ENCODE measurements at places on chromosomes 5 and 9. TPM values are rescaled to one million over a fixed set of nuclear protein-coding genes. Genes with fewer than 3 reads are reported as not detected.

IFNA13 gene
- not detected for total RNA-seq

LCN1 gene
- not detected for total RNA-seq

GARNL3 gene
- 10.4 TPM for total RNA-seq

DNA sequence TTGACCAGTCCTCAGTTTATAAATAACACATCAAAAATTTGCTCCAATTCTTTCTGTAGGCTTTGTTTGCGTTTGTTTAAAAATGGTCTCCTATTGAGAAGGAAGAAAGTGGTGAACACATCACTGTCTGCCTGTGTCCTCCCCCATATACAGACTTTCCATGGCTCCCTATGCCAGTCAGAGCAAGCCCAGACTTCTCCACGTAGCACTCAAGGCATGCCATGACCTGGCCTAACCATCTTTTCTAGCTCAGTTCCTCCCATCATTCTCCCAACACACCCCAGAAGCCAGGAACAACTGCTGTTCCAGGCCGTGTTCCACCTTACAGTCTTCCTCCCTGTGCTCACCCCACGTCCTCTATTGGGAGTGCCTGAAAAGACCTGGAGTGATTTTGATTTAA is 129.6 kb upstream of the ZNF618 start:
- DNase-seq = no peak

DNA sequence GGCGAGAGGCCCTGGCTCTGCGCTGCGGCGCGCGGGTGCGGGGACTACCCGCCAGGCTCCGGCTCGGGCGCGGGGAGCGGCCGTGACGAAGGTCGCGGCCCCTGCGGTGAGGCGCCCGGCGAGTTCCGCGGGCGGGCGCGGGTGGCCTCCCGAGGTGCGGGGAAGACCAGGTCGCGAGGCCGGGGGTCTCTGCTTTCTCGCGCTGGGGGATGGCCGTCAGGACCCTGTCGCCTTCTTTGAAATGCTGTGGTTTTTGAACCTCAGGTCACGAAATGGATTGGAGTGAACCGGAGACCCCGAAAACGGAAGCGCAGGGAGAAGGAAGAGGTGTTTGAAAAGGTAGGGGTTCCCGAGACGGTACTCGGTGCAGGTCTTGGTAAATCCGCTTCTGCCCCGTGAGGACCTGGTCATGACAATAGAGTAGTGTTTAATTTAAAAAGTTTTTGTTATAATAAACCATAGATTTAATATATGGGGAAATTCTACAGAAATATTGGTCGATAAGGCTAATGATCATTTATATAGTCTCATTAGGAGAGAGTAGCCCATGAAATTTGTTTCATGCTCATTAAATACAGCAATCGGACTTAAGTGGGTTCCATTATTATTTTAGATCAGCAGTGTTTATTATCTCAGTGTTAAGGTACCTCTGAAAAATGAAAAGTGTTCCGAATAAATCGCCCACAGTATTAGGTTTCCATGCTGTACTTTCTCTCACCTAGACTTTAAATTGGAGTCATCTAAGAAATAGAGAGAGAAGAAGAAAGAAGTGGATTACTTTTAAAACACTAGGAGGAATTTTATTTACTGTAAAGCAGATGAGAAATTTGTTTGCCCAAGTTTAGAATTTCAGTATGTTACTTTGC is 279.0 kb downstream of the AOPEP start:
- DNase-seq = no peak

- DNase-seq = no peak
Observed at GRCh38 chr5:61790678-61791077, 458.6 kb downstream of the ZSWIM6 start.

GRCh38 chr5:72452515-72453245 is 54.5 kb downstream of the ZNF366 start:
- no peak for DNase-seq

- DNase-seq = no peak
Observed at GRCh38 chr9:125995006-125995405, 247.8 kb downstream of the PBX3 start.

DNA sequence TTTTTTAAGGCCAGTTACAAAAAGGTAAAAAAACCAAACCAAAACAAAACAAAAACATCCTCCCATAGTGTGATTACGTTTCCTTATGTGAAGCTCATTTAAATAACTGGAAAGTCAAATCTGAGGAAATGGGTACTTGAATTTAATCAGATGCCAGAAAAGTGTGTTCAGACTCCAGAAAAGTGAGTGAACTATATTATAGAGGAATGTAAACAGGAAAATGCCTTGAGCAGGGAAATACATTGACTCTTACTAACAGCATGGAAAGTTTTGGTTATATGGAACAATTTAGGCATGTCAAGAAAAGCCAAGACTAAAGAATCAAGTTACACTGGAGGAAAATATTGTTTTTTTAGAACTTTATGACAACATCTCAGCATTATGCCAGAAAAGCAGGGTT is 37.8 kb upstream of the RNF20 start:
- DNase-seq = no peak

B4GALT1 gene
- 44.5 TPM for total RNA-seq

GRCh38 chr5:123089914-123090660 is 1.0 kb downstream of the PRDM6 start:
- no peak for DNase-seq

SPINK1 gene
- total RNA-seq = 3.8 TPM

GRCh38 chr9:113516840-113517577 is 53.5 kb downstream of the RGS3 start:
- no peak for DNase-seq

IL9 gene
- total RNA-seq = not detected

DNA sequence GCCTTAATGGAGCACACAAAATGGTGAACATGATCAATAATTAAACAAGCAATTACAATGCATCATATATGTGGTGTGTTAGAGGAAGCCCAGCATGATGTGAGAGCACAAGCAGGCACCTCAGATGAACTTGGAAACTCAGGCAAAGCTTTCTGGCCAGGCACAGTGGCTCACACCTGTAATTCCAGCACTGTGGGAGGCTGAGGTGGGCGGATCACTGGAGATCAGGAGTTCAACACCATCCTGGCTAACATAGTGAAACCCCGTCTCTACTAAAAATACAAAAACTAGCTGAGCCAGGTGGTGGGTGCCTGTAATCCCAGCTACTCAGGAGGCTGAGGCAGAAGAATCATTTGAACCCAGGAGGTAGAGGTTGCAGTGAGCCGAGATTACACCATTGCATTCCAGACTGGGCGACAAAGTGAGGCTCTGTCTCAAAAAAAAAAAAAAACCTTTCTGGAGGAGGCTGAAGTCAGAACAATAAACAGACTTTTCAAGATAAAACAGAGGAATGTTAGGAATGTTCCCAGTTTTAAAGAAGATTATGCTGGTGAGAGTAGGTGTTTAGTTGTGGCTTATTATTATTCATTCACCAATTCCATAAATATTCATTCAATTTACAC is 159.4 kb downstream of the CEMIP2 start:
- DNase-seq = no peak

- no peak for DNase-seq
Observed at GRCh38 chr5:102762562-102763227, 7.6 kb downstream of the PAM start.

DNA sequence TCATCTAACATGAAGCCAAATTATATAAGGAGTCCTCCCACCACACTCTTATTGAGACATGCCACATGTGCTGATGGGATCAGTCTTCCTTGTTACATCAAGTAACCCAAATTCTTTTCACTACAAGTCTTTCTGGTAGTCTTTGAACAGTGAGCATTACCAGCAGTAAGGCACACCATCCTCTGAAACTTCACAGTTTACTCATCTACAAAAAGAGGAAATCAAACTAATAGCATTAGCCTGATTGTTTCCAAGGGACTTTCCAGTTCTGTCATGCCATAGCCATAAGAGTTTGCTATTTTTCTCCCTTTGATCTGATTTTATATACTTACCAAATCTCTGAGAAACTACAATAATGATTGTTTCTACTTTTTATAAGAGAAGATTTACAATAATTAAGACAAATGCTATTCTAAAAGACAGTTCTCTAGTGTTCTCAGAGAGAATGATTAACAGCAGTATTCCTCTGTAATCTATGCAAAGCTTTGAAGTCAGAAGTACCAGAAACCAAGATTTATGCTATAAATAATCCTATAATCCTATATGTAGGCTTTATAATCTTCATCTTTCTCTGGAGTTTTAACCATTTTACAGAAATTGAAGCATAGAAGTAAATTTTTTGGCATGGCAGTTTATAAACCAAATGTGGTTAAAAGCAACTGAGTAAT is 166.2 kb upstream of the ACO1 start:
- DNase-seq = no peak

DNA sequence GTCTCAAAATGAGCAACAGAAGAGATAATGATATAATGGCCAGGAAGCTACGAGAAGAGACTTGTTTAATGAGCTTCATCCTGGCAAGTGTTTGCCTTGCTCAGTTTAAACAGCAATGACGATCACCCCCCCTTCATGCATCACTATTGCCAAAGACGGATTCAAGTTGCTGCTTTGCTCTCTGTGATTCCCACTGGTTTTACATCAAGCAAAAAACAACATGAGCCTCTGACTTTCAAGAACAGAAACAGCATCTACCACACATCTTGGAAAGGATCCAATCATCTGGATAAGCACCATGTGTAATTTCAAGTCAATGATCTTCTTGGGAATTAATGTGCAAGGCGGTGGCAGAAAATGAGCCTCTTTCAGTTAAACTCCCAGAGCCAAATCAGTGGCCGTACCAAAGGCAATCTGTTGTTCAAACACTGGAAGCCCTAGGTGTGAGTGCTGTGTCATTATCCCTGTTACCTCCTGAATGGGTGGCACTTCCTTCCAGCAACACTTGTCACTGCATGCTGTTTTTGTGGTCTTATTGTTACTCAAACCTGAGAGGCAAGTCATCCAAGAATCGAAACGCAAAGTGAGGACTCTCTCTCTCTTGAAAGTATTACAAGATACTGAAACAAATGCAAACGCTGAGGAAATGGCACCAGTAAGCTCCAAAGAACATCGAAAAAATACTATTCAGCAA is 72.8 kb downstream of the MED27 start:
- no peak for DNase-seq

DNA sequence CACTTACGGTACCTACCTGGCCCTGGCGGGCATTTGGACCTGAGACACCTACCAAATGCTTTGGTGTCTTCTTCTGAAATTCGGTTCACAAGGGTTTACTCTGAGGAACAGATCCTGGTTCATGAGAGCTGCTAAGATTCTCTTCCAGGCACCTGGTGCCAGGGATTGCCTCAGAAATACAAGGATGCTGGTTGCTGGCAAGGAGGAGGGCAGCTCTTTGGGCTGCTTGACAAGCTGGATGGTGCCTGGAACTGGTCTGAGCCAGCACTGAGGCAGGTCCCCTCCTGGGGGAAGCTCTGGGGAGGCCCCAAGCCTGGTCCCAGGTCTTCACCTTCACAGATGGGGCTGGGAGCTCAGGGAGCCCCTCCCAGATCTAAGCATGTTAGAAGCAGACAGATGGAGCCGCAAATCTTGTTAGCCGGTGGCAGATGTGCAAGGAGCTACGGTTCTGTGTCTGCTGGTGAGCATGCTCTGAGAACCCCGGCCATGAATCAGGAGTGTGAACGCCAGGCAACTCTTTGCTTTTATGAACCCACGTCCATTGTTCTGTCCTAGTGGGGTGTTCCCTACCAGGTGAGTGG is 16.3 kb downstream of the FABP6 start:
- DNase-seq = no peak

- no peak for DNase-seq
Observed at GRCh38 chr5:103262422-103262871, 3.9 kb downstream of the MACIR start.

GRCh38 chr9:127983847-127984289 is 3.1 kb upstream of the EEIG1 start:
- no peak for DNase-seq
